Substantia nigra (tissue), 51 donors: ENCODE measurements at places on chromosomes 7 and 10.

DNA sequence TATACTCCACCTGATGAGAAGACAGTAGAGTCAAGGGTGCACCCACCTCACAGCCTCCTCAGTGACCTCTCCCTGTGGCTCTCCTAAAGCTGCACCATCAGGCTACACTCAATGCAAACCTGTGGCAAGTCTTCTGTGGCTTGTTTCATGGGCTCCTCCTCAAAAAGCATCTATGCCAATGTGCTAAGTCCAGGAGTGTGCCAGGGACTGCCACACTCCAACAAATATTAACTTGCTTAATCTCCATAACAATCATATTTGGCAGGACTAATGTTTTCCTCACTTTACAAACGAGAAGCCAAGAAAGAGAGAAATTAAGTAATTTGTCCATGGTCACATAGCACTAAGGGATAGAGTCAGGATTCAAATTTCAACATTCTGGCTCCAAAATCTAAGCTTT lies 11.9 kb downstream of the NRAP start:
- DNase-seq, result no peak

- DNase-seq, result no peak
Measured at GRCh38 chr10:50381642-50382041, 130.3 kb upstream of the ASAH2 start.

DNA sequence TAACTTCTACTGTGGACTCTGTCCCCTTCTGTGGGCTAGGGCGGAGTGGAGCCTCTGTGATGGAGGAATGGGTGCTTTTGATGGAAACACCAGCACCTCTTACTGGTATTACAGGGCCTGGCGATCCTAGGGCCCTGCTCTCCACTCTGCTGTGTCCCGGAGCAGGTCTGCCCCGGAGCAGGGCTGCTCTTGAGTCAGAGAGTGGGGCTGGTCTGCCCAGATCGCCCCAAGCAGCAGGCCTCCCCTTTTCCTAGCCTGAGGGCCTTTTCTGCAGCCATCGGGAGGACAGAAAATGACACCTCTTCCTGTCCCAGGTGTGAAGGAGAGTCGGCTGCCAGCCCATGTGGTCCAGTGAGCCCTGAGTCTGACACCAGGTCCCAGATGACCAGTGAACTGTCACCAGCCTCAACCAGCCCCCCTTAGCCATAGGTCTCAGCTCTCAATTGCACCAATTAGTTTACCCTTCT lies 1.4 kb downstream of the ZNF282 start:
- DNase-seq, result no peak

DNA sequence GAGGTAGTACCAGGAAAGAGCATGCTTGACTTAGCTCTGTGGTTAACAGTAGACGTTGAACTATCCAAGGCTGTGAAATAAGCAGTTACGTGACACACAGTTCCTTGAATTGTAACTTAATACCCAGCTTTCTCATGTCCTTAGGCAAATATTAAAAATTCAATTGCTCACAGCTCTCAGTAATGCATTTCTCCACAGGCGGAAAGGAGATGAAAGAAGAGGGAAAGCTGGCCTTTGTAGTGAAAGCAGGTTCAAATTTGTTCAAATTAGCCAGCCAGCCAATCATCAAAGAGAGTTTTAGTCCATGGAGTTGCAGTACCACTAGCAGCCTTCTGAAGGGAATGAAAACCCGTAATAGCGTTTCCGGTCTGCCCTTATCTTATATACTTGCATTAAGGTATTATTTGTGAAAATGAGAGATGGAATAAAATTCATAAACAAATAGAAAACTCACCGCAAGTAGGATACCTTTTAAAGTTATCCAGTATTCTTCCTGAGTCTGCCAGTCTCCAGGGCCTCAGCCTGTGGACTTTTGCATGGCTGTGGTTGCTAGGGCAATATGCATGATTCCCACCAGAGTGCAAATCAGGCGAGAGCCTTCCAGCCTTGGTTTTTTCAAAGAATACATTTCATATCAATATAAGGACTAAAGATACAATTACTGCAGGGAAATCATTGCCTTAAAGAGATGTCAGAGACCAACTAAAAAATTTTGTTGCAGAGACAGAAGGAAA lies 795.5 kb downstream of the TNS3 start:
- no peak for DNase-seq

DNA sequence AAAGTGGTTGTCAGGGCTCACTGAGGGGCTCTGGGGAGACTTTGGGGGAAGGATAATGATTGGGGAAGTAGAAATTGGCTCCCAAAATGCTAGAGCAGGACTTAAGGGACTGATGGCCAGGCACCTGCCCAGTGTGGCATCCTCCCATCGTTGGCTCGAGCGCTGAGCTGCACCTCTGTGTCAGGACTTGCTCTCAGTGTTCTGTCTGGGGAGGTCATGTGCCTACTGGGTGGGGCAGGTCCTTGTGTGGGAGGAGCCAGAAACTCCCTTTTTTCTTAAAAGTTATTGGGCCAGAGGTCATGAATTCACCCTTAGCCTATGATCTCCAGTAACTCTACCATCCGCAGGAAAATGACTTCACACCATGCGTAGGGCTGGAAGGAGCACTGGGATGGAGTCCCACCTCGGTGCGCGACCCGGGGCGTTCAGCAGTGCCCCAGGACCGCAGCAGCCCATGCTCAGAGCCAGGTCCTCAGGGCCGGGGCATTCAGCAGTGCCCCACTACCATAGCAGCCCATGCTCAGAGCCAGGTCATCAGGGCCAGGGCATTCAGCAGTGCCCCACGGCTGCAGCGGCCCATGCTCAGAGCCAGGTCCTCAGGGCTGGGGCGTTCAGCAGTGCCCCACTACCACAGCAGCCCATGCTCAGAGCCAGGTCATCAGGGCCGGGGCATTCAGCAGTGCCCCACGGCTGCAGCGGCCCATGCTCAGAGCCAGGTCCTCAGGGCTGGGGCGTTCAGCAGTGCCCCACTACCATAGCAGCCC lies 221.9 kb downstream of the EBF3 start:
- no peak for DNase-seq

- no peak for DNase-seq
Measured at GRCh38 chr7:76211216-76211615, 9.5 kb downstream of the SRRM3 start.

- no peak for DNase-seq
Measured at GRCh38 chr10:86254081-86254480, 112.5 kb downstream of the GRID1 start.

GRCh38 chr7:100003711-100004661 lies 11.4 kb upstream of the ZKSCAN1 start:
- DNase-seq, result peak; percentile 66

- no peak for DNase-seq
Measured at GRCh38 chr7:28986765-28987110, 28.6 kb upstream of the TRIL start.

- DNase-seq, result no peak
Measured at GRCh38 chr7:22549667-22550513, 49.9 kb upstream of the STEAP1B start.

GRCh38 chr7:151838861-151839381 lies 38.0 kb downstream of the PRKAG2 start:
- DNase-seq, result peak; percentile 31

DNA sequence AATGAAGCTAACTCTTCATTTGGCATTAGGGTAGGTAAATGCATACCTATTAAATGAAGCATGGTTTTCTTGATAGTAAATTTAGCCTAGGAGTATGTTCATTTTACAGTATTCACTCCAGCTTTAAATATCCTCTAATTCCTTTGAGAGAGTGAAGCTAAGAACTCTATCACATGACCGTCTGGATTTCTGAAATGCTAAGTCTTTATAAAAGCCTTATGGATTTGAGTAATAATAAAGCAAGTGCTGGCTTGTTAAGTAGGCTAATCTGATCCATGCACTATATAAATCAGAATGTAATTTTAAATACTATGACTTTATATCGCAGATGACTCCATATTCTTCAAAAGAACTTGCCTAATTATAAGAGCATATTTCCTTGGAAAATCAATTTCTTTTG lies 64.8 kb downstream of the REEP3 start:
- DNase-seq, result no peak

GRCh38 chr10:97882142-97883091 lies 32.8 kb downstream of the GOLGA7B start:
- DNase-seq, result no peak

DNA sequence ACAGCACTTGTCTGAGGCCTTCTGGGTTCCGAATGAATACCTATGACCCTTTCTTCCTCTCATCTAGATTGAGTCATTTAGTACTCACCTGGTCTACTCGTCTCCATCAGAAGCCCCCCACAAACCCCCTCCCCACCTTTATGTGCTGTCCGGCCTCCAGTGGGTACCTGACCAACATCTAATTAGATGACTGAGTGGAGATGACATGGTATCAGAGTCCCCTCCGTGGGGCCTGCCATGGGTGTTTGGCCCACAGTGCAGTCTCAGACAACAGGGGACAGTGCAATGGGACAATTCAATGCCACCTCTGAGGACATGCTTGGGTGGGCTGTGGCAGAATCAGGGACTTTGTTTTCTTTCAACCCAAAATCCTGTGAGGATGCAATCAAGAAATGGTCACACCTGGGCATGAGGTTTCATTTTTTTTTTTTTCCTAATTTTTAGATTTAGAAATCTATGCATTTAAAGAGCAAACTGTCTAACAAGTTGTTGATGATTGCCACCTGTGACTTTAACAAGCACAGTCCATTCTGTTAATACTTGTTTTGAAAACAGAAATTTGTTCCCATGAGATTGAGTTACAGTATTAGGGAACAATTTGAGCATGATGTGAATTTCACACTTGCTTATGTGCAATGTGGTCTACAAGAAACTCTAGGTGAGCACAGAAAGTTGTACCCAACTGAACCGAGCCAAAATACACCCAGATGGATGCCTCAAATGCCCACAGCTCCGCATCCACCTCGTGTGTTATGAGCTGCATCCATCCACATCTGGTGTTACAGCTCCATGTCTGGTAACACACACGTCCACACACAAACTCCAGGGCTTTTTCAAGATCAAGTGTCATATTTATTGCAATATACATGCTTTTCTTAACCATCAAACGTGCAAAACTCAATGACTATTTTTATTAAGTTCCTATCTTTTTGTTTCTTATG lies 27.5 kb downstream of the GPRIN2 start:
- DNase-seq, result no peak

- DNase-seq, result no peak
Measured at GRCh38 chr10:76356557-76356956, 925.1 kb downstream of the LRMDA start.

DNA sequence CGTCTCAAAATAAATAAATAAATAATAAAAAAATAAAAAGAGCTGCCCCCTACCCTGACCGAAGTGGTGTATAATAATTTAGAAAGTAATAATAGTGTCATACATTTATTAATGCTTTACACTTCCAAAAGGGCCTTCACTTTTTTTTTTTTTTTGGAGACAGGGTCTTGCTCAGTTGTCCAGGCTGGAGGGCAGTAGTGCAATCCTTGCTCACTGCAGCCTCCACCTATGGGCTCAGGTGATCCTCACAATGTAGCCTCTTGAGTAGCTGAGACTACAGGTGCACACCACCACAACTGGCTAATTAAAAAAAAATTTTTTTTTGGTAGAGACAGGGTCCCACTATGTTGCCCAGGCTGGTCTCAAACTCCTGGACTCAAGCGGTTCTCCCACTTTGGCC lies 1.4 kb downstream of the FAM149B1 start:
- no peak for DNase-seq
